ENCODE measurements at places on chromosomes 5 and 9. TPM values are rescaled to one million over a fixed set of nuclear protein-coding genes. Genes with fewer than 3 reads are reported as not detected.

- H3K27me3 ChIP-seq, result no peaks in the 10 kb centered on the region
- no peaks in the 10 kb centered on the region for H3K4me1 ChIP-seq
- no peak for DNase-seq
- no peak overlapping the region for H3K27ac ChIP-seq
- no peak overlapping the region for H3K4me3 ChIP-seq
These were observed 14.5 kb upstream of the RPL26L1 start for GRCh38 chr5:172944741-172945140.

DNA sequence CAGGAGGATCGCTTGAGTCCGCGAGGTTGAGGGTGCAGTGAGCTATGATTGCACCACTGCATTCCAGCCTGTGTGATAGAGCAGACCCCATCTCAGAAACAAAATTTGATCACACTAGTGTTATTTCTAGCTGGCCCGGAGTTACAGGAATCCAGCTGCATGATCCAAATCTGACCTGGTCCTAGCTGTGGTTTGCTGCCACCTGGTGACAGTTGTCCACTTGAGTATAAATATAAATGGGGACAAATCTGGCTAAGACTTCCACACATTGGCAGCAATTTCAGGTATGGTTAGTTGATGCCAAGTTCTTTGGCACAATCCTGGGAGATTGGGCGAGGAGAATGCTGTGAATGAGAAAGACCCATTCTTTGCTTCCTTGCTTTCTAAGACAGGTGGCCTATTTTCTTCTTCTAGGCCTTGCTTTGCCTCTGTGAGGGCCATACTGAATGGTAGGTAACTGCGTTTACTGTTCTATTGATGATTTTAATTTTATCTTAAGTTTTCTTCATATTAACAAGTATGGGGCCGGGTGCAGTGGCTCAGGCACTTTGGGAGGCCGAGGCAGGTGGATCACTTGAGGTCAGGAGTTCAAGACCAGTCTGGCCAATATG lies 35.4 kb downstream of the UBE2R2 start:
- no peaks in the 10 kb centered on the region for H3K36me3 ChIP-seq
- H3K4me3 ChIP-seq, result no peak overlapping the region
- H3K27me3 ChIP-seq, result no peaks in the 10 kb centered on the region
- peaks cover 19% of the 10 kb centered on the region for H3K4me1 ChIP-seq
- DNase-seq, result peak; percentile 61
- no peak overlapping the region for H3K27ac ChIP-seq

GRCh38 chr5:54900984-54901725 lies 84.2 kb downstream of the ESM1 start:
- H3K4me1 ChIP-seq, result no peaks in the 10 kb centered on the region
- no peaks in the 10 kb centered on the region for H3K36me3 ChIP-seq
- H3K4me3 ChIP-seq, result no peak overlapping the region
- no peaks in the 10 kb centered on the region for H3K27me3 ChIP-seq
- DNase-seq, result peak; percentile 69

GRCh38 chr9:79989079-79989478 lies 417.3 kb downstream of the TLE4 start:
- H3K27ac ChIP-seq, result no peak overlapping the region
- no peak overlapping the region for H3K4me3 ChIP-seq
- DNase-seq, result no peak
- no peaks in the 10 kb centered on the region for H3K27me3 ChIP-seq
- H3K36me3 ChIP-seq, result no peaks in the 10 kb centered on the region

- H3K27ac ChIP-seq, result peak overlapping the region; percentile 43
- peaks cover 25% of the 10 kb centered on the region for H3K4me1 ChIP-seq
- no peaks in the 10 kb centered on the region for H3K36me3 ChIP-seq
- no peak overlapping the region for H3K4me3 ChIP-seq
- no peak for DNase-seq
These were observed 3.7 kb upstream of the COL5A1 start for GRCh38 chr9:134637696-134638501.

- no peak overlapping the region for H3K27ac ChIP-seq
- H3K27me3 ChIP-seq, result no peaks in the 10 kb centered on the region
- H3K36me3 ChIP-seq, result no peaks in the 10 kb centered on the region
These were observed 16.2 kb downstream of the ENHO start for GRCh38 chr9:34506623-34507022.

DNA sequence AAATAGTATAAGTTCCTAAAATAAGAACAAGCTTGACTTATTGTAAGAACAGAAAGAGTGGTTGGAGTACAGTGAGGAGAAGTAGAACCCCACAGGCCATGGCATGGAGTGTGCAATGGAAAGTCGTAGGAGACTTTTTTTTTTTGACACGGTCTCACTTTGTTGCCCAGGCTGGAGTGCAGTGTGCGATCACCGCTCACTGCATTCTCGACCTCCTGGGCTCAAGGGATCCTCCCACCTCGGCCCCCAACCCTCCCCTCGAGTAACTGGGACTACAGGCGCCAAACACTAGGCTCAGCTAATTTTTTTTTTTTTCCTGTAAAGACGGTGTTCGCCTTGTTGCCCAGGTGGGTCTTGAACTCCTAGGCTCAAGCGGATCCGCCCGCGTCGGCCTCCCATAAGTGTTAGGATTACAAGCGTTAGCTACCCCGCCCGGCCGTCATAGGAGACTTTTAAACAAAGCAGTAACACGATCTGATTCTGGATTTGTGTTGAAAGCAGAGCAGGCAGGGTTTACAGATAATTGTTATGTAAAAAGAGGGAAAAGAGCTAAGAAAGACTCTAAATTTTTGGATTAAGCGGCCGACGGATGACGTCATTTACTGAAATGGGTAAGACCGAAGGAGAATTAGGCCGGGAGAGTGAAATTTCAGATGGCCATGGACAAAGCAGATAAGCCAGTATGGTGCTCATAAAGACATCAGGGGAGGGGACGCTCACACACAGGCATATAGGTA lies 752 bp downstream of the TSTD2 start:
- no peaks in the 10 kb centered on the region for H3K27me3 ChIP-seq
- DNase-seq, result peak; percentile 78
- peaks cover 22% of the 10 kb centered on the region for H3K4me1 ChIP-seq
- H3K36me3 ChIP-seq, result no peaks in the 10 kb centered on the region
- peak overlapping the region; percentile 98 for H3K27ac ChIP-seq

- peaks cover 20% of the 10 kb centered on the region for H3K4me1 ChIP-seq
- H3K36me3 ChIP-seq, result no peaks in the 10 kb centered on the region
- DNase-seq, result peak; percentile 51
- H3K4me3 ChIP-seq, result no peak overlapping the region
- no peaks in the 10 kb centered on the region for H3K27me3 ChIP-seq
- peak overlapping the region; percentile 56 for H3K27ac ChIP-seq
These were observed 182.3 kb upstream of the MAP1B start for GRCh38 chr5:71924980-71925379.

- H3K27ac ChIP-seq, result no peak overlapping the region
- DNase-seq, result no peak
- H3K36me3 ChIP-seq, result no peaks in the 10 kb centered on the region
These were observed 633.2 kb upstream of the RORB start for GRCh38 chr9:73863924-73864323.

- H3K27me3 ChIP-seq, result no peaks in the 10 kb centered on the region
- H3K36me3 ChIP-seq, result no peaks in the 10 kb centered on the region
- H3K4me3 ChIP-seq, result no peak overlapping the region
- H3K4me1 ChIP-seq, result peaks cover 8% of the 10 kb centered on the region
- DNase-seq, result no peak
These were observed 231.4 kb downstream of the PDE4D start for GRCh38 chr5:59661954-59662615.

GRCh38 chr5:61701877-61702602 lies 370.0 kb downstream of the ZSWIM6 start:
- no peaks in the 10 kb centered on the region for H3K4me1 ChIP-seq
- no peak overlapping the region for H3K4me3 ChIP-seq
- no peaks in the 10 kb centered on the region for H3K27me3 ChIP-seq
- DNase-seq, result no peak
- H3K27ac ChIP-seq, result no peak overlapping the region

GRCh38 chr9:136853596-136854112 lies 1.5 kb downstream of the MAMDC4 start:
- H3K27ac ChIP-seq, result no peak overlapping the region
- peaks cover 10% of the 10 kb centered on the region for H3K4me1 ChIP-seq
- no peaks in the 10 kb centered on the region for H3K36me3 ChIP-seq
- DNase-seq, result no peak

DNA sequence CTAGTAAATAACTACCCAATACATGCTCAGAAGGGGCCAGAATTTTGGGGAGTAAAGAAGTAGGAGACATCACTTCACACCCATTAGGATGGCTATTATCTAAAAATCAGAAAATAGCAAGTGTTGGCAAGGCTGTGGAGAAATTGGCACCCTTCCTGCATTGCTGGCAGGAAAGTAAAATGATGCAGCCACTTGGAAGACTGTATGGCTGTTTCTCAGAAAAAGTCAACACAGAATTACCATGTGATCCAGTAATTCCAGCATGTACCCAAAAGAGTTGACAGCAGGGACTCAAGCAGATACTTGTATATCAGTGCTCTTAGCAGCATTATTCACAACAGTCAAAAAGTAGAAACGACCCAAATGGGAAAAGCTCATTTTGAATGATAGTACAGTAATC lies 107.6 kb downstream of the APBA1 start:
- H3K27ac ChIP-seq, result no peak overlapping the region
- H3K4me1 ChIP-seq, result no peaks in the 10 kb centered on the region

DNA sequence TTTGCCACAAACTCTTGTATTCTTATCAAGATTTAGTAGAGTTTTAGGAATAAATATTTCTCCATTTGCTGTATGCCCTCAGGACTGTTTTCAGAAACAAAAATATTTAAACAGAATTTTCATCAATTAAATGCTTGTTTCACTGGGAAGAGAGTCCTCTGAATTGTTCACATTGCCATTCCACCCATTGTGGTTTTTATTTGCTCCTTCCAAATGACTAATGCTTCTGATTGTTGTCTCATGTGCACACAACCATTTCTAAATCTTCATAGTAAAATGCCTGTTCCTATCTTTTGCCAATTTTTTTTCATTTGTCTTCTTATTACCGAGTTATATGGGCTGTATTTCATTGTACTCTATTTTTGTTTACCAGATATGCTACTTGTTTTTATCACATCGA lies 10.6 kb downstream of the MARCOL start:
- no peaks in the 10 kb centered on the region for H3K27me3 ChIP-seq
- no peak overlapping the region for H3K4me3 ChIP-seq
- H3K36me3 ChIP-seq, result no peaks in the 10 kb centered on the region
- no peak for DNase-seq

DNA sequence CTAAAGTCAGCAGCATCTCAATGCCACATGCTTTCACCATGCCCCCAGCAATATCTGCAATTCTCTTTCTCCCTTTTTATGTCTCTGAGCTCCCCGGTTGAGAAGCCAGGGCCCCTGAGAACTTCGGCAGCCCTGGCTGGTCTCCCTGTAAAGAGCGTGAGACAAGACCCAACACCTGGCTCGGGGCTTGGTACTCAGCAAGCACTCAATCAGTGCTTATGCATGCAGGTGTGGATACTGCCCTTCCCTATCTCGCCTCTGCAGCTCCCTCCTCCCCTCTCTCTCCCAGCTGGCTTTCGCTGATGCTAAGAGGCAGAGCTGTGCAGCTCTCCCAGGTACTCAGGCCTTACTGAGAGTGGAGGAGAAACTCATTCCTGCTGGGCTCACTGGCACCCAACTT lies 41.7 kb upstream of the AKNA start:
- H3K4me1 ChIP-seq, result no peaks in the 10 kb centered on the region
- no peak overlapping the region for H3K4me3 ChIP-seq
- no peak overlapping the region for H3K27ac ChIP-seq
- H3K36me3 ChIP-seq, result no peaks in the 10 kb centered on the region

DNA sequence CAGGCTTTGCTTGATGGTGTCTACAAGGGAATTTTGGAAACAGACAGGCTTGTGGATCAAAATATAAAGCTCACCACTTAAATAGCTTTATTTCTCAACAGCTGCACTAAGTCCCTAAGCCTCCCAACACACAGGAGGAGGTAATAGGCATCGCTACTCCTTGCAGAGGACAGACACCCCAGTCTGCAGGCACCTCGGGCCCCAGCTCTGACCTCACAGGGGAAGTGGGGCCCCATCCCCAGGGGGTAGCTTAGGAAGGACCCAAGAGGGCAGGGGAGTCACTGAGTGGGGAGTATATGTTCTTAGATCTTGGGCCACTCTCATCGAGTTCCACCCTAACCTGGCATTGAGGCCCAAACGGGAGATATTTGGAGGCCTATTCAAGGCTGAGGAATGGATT lies 66.7 kb upstream of the XPA start:
- H3K27ac ChIP-seq, result no peak overlapping the region
- H3K4me3 ChIP-seq, result no peak overlapping the region
- peaks cover 7% of the 10 kb centered on the region for H3K4me1 ChIP-seq
- no peaks in the 10 kb centered on the region for H3K27me3 ChIP-seq
- no peaks in the 10 kb centered on the region for H3K36me3 ChIP-seq
- no peak for DNase-seq

- no peak for DNase-seq
- no peaks in the 10 kb centered on the region for H3K36me3 ChIP-seq
- H3K27me3 ChIP-seq, result no peaks in the 10 kb centered on the region
- no peaks in the 10 kb centered on the region for H3K4me1 ChIP-seq
- H3K27ac ChIP-seq, result no peak overlapping the region
- H3K4me3 ChIP-seq, result no peak overlapping the region
These were observed 1318.3 kb upstream of the DMAC1 start for GRCh38 chr9:9117866-9118265.

DNA sequence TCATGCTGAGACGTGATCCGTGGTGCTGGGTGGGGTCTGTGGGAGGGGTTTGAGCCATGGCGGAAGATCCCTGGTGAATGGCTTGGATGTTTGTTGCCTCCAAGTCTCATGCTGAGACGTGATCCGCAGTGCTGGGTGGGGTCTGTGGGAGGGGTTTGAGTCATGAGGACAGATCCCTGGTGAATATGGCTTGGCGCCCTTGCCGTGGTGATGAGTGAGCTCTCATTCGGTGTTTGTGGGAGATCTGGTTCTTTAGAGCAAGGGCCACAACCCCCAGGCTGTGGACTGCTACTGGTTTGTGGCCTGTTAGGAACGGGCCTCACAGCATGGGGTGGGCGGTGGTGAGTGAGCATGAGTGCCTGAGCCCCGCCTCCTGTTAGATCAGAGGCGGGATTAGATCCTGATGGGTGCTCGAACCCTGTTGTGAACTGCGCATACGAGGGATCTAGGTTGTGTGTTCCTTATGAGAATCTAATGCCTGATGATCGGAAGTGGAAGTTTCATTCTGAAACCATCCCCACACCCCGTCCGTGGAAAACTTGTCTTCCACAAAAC lies 31.2 kb downstream of the NKD2 start:
- DNase-seq, result no peak
- no peaks in the 10 kb centered on the region for H3K36me3 ChIP-seq
- H3K4me1 ChIP-seq, result no peaks in the 10 kb centered on the region
- no peak overlapping the region for H3K4me3 ChIP-seq
- H3K27ac ChIP-seq, result no peak overlapping the region
- no peaks in the 10 kb centered on the region for H3K27me3 ChIP-seq

The PCDHB15 gene
- total RNA-seq, result 1.8 TPM

The NACC2 gene
- total RNA-seq, result 12.3 TPM

The PDE6A gene
- 3.6 TPM for total RNA-seq

The TICAM2 gene
- total RNA-seq, result not detected

The NIPSNAP3A gene
- total RNA-seq, result 44.4 TPM

The SLC36A3 gene
- total RNA-seq, result not detected

The PCDHGB7 gene
- total RNA-seq, result 6.9 TPM

The GRXCR2 gene
- not detected for total RNA-seq

The ADAMTS13 gene
- 1.5 TPM for total RNA-seq

The ANKRD31 gene
- total RNA-seq, result 0.60 TPM

The TLR4 gene
- total RNA-seq, result 1.7 TPM

The PAEP gene
- total RNA-seq, result not detected

All from hepatocyte (in vitro differentiated cells).